DMS79 (cell line): ENCODE measurements at places on chromosomes 4 and X.

DNA sequence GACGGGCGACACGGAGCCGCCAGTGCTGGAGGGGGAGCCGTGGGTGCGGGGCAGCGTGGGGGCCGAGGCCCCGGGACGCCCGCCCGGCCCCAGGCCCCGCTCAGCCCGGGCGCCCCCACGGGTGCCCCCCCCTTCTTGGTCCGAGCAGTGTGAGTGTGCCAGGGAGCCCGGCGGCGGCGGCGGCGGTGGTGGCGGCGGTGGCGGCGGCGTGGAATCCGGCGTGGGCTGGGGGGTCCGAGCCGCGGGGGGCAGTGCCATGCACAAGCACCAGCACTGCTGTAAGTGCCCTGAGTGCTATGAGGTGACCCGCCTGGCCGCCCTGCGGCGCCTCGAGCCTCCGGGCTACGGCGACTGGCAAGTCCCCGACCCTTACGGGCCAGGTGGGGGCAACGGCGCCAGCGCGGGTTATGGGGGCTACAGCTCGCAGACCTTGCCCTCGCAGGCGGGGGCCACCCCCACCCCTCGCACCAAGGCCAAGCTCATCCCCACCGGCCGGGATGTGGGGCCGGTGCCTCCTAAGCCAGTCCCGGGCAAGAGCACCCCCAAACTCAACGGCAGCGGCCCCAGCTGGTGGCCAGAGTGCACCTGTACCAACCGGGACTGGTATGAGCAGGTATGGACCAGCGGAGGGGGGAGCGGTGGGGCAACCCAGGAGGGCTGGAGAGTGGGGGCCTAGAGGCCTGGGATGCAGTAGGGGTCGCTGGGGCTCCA, 466 bp downstream of the DLG3 start:
- DNase-seq, result no peak

- no peak for DNase-seq
These were observed 138.7 kb downstream of the PDGFC start for GRCh38 chr4:156832886-156833285.

GRCh38 chr4:19736968-19737756, 514.5 kb upstream of the SLIT2 start:
- DNase-seq, result no peak

DNA sequence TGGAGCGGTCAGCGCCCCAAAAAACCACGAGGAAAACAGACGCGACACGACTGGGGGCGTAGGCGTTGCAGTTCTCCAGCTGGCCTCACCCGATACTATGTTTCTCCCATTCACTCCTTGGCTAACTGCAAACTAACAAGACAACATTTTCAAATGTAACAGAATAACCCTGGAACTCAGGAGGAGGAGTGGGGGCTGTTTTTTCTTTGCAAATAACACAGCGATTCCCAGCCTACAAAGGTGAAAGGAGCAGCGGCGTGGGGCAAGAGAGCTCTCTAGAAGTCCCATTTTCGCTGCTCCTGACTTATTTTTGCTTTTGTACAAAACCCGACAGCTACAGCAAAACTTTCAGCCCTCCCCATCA, 1.6 kb downstream of the SOX3 start:
- DNase-seq, result no peak

- DNase-seq, result no peak
These were observed 102.1 kb downstream of the ASB9 start for GRCh38 chrX:15167826-15168225.

DNA sequence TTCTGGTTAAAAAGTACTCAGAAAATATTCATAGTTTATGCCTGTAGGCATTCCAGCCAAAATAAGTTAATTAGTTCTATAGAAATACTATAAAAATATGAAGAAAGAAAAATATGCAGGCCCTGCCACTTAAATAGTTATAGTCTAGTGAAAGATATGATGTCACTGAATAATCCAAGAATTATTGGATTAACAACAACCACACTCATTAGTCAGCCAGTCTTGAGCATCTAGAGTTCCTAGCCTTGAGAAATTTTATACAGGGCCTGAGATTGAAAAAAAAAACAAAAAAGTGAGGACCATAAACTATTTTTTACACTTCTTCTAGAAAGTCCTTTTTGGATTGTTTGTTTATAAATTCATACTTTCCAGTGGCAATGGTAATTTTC, 823.0 kb downstream of the FAT4 start:
- DNase-seq, result no peak

GRCh38 chr4:25759101-25759500, 103.5 kb downstream of the SLC34A2 start:
- DNase-seq, result no peak

GRCh38 chrX:113933931-113934330, 650.0 kb upstream of the HTR2C start:
- DNase-seq, result no peak

DNA sequence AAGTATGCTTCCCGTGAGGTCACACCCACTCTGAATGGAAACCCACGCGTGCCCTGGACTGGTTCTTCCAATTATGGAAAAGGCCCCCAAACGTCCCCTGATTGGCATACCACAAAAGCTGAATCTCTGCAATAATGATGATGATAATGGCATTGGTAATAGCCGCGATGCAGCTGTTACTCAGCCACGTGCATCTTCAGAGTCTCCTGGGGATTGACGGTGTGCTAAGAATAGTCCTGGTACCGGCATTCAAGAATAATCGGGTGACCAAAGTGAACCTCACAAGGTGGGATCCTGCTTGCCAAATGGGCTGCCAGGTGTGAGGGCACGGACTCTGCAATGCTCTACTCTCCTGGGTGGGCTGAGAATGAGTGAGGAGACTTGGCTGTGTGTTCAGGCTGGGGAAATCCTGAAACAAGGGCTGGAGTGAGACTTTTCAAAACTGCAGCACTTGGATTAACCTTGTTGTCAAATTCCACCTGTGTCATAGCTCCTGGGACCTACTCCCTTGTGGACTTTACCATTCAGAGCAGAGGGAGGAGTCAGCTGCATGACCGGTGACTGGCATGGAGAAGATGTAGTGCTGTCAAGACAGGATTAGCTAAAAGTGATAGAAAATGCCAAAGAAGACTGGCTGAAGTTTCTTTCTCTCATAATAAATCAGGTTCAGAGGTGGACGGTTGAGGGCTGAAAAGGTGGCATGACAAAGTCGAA, 615.4 kb downstream of the MID1IP1 start:
- DNase-seq, result no peak

GRCh38 chr4:155703486-155704247, 37.0 kb downstream of the GUCY1A1 start:
- no peak for DNase-seq

GRCh38 chrX:2664502-2664901, 26.6 kb upstream of the CD99 start:
- DNase-seq, result no peak

DNA sequence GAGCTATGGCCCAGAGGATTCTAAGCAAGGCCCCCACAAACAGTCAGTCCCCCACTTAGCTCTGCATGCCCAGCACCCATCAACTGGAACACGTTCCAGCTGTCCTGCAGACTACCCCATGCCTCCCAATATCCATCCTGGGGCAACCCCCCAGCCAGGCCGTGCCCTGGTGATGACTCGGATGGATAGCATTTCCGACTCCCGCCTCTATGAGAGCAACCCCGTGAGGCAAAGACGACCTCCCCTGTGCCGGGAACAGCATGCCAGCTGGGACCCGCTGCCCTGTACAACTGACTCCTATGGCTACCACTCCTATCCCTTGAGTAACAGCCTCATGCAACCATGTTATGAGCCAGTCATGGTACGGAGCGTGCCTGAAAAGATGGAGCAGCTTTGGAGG, 32.0 kb downstream of the LAS1L start:
- no peak for DNase-seq

DNA sequence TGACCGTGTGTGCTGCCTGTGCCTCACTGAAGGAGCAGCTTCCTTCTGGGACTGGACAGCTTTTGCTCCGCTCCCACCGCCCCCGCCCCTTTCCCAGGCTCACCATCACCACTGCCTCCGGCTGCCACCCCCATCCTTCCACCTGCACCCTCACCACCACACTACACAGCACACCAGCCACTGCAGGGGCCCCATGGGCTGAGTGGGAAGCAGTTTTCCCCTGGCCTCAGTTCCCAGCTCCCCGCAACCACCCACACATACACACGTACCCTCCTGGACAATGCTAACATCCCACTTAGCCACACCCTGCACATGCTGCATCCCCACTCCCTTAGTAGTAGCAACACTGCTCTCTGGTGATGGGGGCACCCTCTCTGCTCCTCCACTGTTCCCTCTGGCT, 29.6 kb upstream of the COX18 start:
- DNase-seq, result no peak

DNA sequence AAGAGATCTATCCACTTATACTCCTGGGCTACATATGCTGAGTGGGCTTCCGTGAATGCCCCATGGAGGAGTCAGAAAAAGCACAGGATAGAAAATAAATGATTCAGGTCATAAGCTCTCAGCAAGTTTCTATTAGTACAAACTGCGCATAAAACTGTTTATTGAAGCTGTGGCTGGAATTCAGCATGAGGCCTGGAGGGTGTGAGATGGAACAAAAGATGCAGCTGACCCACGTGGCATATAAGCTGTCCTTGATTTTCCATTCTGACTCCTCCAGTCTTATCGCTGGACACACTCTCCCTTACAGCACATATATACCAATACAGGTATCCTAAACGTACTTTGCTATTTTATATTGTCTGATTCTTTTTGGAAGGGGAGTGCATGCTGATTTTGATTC, 17.9 kb downstream of the GRXCR1 start:
- DNase-seq, result no peak

DNA sequence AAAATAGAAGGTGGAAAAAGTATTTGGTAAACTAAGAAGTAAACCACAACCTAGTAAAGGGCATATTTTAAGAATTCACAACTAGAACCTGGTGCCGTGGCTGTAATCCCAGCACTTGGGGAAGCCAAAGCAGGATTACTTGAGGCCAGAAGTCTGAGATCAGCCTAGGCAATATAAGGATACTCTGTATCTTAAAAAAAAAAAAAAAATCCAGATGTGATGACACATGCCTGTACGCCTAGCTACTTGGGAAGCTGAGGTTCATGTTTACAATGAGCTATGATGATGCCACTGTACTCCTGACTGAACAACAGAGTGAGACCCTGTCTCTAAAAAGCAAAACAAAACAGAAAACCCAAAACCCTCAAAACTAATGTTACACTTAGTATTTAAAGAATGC, 294.9 kb upstream of the ZCCHC13 start:
- DNase-seq, result no peak

DNA sequence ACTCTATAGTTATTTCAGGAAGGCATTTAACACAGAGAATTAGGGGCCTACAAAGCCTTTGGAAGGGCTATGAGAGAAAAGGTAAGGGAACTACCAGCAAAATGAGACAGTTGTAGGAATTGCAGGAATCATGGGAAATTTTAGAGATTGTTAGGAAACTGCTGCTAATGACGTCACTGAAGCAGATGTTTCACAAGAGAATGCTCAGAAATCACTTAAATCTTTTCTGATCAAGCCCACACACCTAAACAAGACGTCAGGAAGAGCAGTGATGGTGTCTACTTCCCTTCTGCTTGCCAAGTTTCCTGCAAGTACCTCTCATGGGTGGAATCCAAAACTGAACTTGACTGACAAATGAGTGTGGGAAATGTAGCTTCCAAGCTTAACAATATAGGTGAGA, 5.1 kb downstream of the OR13H1 start:
- DNase-seq, result no peak

DNA sequence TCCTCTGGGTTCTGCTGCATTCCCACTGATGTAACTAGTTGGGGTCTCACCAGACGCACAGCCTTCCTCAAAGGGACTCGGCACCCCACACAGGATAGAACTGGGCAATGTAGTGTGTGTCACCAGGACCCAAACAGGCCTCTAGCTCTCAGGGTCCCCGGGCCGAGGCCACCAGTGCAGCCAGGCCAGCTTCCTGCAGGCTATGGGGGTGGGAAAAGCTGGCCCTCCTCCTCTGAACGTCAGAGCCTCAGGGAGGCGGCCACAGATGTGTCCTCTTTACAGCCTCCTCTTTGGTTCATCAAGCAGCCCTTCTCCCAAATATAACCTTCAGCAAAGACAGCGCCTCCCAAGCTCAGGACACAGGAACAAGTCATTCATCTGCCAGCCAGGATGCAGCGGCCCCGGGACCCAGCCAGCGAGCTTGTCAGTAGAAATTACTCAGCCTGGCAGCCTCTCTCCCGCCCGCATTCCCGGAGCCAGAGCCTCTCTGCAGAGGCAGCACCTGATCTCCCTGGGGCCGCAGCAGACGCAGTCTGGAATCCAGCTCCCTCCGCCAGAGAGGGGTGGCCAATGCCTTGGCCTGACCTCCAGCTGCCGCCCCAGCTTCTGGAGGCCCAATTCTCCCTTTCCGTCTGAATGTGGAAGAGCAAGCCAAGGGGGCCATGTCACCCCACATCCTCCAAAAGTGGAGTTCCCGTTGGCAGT, 288.5 kb downstream of the FBXW7 start:
- no peak for DNase-seq

GRCh38 chrX:1507511-1508463, 29.2 kb downstream of the P2RY8 start:
- no peak for DNase-seq

GRCh38 chr4:16684935-16685334, 213.5 kb downstream of the LDB2 start:
- no peak for DNase-seq

DNA sequence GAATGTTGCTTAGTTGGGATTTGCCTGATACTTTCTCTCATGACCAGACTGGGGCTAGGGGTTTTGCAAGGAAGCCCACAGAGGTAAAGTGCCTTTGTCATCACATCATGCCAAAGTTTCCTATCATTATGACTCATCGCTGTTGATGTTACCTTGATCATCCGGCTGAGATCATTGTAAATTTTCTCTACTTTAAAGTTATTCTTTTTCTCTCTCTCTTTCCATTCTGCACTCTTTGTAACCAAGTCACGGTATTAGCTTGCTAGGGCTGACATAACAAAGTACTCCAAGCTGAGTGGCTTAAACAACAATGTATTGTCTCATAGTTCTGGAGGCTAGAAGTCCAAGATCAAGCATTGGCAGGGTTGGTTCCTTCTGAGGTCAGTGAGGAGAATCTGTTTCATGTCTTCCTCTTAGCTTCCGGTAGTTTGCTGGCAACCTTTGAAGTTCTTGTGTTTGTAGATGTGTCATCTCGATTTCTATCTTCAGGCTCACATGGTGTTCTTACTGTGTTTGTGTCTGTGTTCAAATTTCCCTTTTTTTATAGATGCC, 113.0 kb downstream of the DTHD1 start:
- DNase-seq, result no peak

- no peak for DNase-seq
These were observed 187.0 kb downstream of the FBXO8 start for GRCh38 chr4:174096456-174096855.

- DNase-seq, result no peak
These were observed 244.6 kb upstream of the BOD1L1 start for GRCh38 chr4:13872155-13872554.

- DNase-seq, result no peak
These were observed 172.2 kb upstream of the TLL1 start for GRCh38 chr4:165700855-165701254.

DNA sequence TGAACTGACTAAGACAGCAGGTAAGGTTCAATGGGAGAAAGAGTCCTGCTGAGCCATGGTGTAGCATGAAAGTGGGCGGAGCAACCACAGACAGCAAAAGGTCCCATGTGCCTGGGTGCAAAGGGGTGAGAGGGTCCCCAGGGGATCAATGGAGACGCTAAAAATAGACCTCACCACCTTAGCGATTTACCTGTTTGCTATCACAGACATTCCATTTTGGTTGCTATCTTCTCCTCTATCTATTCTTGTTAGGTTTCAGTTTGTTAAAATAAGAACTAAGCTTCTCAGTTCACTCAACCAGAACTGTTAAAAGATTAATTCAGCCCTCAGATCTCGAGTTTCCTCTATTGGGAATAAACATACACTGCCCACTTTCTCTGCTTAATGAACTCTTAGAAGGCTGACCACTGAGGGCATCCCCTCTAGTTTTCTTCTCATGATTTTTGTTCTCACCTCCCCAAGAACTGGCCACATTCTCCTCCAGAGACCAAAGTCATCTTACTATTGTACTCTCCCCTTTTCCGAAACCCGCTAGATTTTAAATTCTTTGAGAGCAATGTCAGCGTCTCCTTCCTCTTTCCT, 136.7 kb downstream of the PARM1 start:
- DNase-seq, result no peak
